Stimulated activated naive CD8-positive, alpha-beta T cell treated with anti-CD3 and anti-CD28 coated beads, Interleukin-15, Interleukin-2, amounts not matched to agents 100 U/mL and 50 U/mL, for 24 hours (primary cell): ENCODE measurements at places on chromosomes 1 and 21.
A peak's percentile ranks its signal among the peaks of the same experiment; 100 is the strongest.

- DNase-seq, result no peak
These were observed 135.3 kb upstream of the PRMT6 start for GRCh38 chr1:106921186-106921585.

- DNase-seq, result no peak
These were observed 73.4 kb downstream of the SCCPDH start for GRCh38 chr1:246797597-246797996.

GRCh38 chr1:166164995-166165660 is 1.7 kb downstream of the FAM78B start:
- DNase-seq, result peak; percentile 38

DNA sequence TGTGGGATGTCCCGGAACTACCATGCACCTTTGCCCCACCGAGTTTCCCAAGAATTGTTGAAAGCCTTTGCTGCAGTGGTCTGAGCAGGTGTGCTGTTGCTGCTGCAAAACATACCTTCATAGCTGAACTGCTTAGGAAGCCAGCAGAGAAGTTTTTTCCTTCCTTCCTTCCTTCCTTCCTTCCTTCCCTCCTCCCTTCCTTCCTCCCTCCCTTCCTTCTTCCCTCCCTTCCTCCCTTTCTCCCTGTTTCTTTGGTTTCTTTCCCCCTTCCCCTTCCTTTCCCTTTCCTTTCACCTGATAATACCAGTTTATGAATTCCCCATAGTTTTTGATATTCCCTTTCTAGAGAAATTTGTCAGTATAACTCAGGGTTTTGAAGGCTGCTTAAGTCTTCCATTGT is 10.8 kb upstream of the SH3D21 start:
- no peak for DNase-seq

DNA sequence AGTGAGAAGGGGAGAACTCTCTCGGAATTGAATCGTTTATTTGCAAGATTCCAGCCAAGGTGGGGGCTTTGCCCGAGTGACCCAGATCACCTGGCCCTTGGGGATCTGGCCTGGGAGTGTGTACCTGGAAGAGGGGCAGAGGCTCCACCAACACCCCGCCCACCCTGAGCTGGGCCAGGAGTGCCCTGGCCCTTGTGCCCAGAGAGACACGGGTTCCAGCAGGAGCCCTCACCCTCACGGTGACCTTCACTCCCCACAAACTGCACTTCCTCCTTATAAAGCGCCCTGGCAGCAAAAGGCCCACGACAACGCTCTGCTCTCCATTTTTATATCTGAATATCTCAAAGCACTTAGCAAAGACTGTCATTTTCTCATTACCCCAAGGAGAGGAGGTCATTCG is 16.6 kb downstream of the CASZ1 start:
- DNase-seq, result no peak

- DNase-seq, result no peak
These were observed at the start of gene FCRLB for GRCh38 chr1:161720956-161721737. TSS of gene FCRLB (plus strand) at chr1:161721544. CDS start at chr1:161722673, 1,129 bp downstream.

GRCh38 chr1:55321942-55322341 is 106.8 kb upstream of the USP24 start:
- no peak for DNase-seq

GRCh38 chr21:41233916-41234315 is 66.0 kb downstream of the BACE2 start:
- no peak for DNase-seq

- DNase-seq, result peak; percentile 28
These were observed 200.5 kb downstream of the TOMM20 start for GRCh38 chr1:234927971-234928640.

- no peak for DNase-seq
These were observed 16.3 kb downstream of the MAP3K7CL start for GRCh38 chr21:29146726-29147125.

DNA sequence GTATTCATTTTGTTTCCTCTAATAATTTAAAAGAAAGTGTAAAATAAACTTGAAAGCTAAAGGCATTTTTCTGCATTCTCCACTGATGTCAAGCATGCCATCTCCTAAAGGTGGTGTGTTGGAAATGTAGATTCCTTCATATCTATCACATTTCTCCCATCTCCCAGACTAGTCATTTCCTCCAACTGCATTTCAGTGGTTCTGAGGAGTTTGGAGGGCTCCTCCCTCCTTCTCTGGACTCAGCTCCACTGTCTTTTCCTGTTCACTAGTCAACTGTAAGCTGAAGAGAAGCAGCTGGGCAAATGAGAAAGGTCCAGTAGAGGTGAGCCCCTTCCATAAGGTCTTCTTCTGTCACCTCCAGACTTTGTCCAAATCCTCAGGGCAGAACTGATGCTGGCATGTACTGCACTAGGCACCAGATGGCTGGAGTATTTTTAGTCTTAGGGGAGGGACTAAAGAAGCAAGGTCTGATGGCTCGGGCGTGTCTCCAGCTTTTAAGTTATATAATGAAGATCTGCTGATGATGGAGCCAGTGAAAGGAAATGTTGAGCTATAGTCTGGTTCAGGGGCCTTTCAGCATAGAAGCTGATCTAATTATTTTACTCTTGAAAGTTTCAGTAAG is 186.1 kb downstream of the NTNG1 start:
- no peak for DNase-seq

- DNase-seq, result no peak
These were observed 171.6 kb upstream of the KAZN start for GRCh38 chr1:14426854-14427253.

- DNase-seq, result no peak
These were observed 12.8 kb upstream of the ASCL5 start for GRCh38 chr1:201139756-201140155.

GRCh38 chr21:36858320-36858957 is 108.0 kb downstream of the HLCS start:
- DNase-seq, result no peak

GRCh38 chr1:37602750-37603694 is 7.3 kb upstream of the GNL2 start:
- DNase-seq, result peak; percentile 16

- no peak for DNase-seq
These were observed 1409.4 kb downstream of the MRPL39 start for GRCh38 chr21:24197923-24198322.

GRCh38 chr1:13642306-13643004 is 57.5 kb upstream of the PRDM2 start:
- no peak for DNase-seq

DNA sequence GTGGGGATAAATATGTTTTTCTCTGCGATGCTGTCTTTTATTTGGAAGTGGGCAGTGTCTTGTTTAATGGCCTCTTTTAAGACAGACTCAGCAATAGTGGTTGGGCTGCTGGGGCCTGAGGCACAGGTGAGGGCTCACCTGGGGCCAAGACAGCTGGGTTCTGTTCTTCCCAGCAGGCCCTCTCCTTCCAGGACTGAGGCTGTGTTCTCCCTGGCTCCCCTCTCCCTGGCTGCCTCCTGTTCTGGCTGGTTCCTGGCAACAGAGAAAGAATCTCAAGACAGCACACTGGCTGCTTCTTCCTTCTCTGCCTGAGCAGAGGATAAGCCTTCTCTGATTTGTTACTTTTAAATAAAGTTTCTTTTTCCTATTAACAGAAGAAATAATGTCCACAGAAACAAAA is 7.4 kb upstream of the GRHL3 start:
- DNase-seq, result no peak

- DNase-seq, result no peak
These were observed 29.6 kb upstream of the FMO1 start for GRCh38 chr1:171218661-171219060.

- DNase-seq, result no peak
These were observed 5.1 kb downstream of the C1orf87 start for GRCh38 chr1:60068393-60069045.

DNA sequence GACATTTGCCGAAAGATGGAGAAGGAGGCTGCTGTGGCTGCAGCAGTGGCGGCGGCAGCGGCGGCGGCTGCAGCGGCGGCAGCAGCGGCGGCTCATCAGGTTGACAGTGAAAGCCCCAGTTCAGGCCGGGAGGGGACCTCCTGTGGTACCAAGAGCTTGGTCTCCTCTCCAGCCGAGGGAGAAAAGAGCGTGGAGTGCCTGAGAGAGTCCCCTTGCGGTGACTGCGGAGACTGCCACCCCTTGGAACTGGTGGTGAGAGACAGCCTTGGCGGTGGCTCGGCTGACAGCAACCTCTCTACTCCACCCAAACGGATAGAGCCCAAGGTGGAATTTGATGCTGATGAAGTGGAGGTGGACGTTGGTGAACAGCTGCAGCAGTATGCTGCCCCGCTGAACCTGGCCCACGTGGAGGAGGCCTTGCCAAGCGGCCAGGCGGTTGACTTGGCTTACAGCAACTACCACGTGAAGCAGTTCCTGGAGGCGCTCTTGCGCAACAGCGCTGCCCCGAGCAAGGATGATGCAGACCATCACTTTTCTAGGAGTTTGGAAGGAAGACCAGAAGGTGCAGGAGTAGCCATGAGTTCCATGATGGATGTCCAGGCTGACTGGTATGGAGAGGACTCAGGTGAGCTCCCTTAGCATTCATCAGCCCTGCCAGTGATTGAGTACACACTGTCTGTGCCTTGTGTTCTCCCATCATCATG is 6.3 kb downstream of the ZBTB8B start:
- DNase-seq, result no peak

DNA sequence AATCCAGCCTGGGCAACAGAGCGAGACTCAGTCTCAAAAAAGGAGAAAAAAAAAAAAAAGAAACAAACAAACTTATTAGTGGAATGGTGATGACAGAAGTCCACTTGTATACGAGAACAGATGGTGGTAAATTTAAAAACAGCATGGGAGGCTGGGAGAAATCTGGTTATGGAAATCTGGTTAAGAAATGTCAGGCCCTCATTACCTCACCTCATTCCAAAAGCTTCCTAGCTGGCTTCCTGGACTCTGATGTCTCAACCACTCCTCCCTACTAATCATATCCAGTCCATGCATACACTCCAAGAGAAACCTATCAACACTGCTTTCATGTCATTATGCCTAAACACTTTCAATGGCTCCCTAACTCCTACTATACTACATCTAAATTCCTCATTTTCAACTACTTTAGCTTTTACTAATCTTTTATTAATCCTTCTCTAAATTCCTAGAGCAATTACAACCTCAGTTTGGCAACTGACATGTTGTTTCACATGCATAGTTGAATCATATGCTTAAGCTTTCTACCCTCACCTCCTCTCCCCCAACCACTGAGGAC is 52.9 kb downstream of the FOXJ3 start:
- no peak for DNase-seq

DNA sequence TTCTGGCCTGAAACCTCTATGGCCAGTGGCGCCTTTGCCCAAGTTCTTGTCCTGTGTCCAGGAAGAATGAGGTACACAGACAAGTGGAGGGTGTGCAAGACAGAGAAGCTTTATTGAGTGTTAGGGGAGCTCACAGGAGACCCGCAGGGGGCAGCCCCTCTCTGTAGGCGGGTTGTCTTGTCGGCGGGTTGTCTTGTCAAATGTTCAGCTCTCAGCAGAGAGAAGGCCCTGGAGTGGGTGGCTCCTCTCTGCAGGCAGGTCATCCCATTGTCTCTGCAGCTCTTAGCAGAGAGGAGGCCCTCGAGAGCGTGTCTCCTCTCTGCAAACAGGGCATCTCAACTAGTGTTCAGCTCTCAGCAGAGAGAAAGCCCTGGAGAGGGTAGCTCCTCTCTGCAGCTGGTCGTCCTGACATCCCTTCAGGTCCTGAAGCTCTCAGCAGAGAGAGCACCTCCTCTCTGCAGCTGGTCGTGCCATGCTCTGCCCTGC is 11.0 kb downstream of the COL6A2 start:
- DNase-seq, result no peak

GRCh38 chr1:154405747-154406571 is 816 bp downstream of the IL6R start:
- peak; percentile 81 for DNase-seq

- peak; percentile 56 for DNase-seq
These were observed 758 bp downstream of the RAD54L start for GRCh38 chr1:46248122-46248920.

DNA sequence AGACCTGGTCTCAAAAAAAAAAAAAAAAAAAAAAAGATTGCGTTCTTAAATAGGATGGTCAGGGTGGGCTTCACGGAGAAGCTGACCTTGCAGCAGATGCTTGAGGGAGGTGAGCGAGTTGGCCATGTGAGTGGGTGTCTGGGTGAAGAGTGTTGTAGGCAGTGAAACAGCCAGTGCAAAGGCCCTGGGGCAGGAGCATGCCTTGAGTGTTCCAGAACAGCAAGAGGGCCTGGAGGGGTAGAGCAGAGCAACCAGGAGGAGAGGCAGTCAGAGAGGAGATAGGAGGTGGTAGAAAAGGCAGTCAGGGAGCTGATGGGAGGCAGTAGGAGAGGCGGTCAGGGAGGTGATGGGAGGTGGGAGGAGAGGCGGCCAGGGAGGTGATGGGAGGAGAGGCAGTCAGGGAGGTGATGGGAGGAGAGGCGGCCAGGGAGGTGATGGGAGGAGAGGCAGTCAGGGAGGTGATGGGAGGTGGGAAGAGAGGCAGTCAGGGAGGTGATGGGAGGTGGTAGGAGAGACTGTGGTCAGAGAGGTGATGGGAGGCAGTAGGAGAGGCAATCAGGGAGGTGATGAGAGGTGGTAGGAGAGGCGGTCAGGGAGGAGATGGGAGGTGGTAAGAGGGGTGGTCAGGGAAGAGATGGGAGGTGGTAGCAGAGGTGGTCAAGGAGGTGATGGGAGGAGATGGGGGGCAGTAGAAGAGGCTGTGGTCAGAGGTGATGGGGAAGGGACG is 20.2 kb upstream of the PADI6 start:
- no peak for DNase-seq

DNA sequence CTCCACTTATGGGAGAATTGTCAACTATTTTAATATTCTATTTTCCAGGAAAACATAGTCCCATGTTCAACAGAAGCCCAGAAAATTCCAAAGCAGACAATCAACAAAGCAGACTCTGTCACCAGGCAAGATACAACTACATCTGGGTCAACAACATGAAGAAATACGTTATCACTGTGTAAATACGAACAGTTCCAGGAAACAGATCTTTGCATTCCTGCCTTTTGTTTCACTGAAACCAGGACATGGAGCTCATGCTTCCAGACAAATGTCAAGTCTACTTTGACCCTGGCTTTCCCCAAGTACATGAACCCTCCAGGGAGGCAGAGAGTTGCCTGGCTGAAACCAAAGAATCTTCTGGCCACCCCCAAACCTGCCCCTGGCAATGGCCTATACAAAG is 106.7 kb downstream of the SETD4 start:
- DNase-seq, result no peak

- DNase-seq, result no peak
These were observed 17.5 kb upstream of the PDIK1L start for GRCh38 chr1:26094076-26094669.
